ENCODE measurements at places on chromosomes 5 and 9.

- no peak for DNase-seq
- no peak overlapping the region for H3K4me3 ChIP-seq
- peaks cover 42% of the 10 kb centered on the region for H3K27me3 ChIP-seq
- no peaks in the 10 kb centered on the region for H3K36me3 ChIP-seq
- H3K4me1 ChIP-seq, result no peaks in the 10 kb centered on the region
Measured at GRCh38 chr5:136799806-136800372, 434.5 kb upstream of the TRPC7 start.

- H3K4me3 ChIP-seq, result no peak overlapping the region
- H3K27me3 ChIP-seq, result no peaks in the 10 kb centered on the region
- DNase-seq, result no peak
- no peak overlapping the region for H3K27ac ChIP-seq
Measured at GRCh38 chr5:31846934-31847333, 208.0 kb downstream of the PDZD2 start.

DNA sequence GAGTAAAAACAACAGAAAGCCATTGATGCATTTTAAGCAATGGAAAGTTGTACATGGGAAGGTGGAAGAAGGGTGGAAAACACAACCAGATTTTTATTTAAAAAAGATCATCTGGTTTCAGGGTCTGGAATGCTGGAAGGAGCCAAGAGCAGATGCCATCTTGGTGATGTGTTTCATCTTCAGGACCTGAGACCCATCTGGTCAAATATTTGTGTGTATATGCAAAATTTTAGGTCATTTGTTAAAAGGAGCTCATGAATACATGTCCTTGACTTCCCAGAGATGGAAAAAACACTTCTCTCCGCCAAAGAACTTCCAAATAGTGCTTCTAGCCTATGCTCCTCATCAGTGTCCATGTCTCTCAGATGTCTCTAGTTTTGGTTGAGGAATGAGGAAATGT is 110.6 kb upstream of the GDNF start:
- H3K27me3 ChIP-seq, result no peaks in the 10 kb centered on the region
- DNase-seq, result no peak
- H3K4me3 ChIP-seq, result no peak overlapping the region
- H3K27ac ChIP-seq, result no peak overlapping the region
- no peaks in the 10 kb centered on the region for H3K4me1 ChIP-seq

DNA sequence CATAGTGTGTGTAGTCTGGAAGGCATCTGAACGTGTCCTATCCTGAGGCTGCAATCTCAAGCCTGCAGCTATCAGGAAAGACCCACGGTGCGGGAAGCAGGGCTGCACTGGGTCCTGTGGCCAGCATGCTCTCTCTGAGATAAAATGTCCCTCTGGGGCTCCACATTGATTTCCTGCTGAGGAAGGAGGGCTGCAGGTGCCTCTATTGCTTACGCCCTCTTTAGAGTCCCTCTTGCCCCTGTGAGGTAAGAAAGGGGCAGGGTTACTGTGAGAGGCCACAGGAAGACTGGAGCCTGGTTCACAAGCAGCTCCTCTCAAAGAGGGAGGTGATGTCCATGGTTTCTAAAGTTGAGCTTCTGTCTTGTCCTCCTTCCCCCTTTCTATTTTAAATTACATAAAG is 299.9 kb upstream of the RFX3 start:
- H3K27me3 ChIP-seq, result no peaks in the 10 kb centered on the region
- H3K27ac ChIP-seq, result no peak overlapping the region
- no peak overlapping the region for H3K4me3 ChIP-seq

GRCh38 chr5:17259630-17260257 is 42.3 kb downstream of the BASP1 start:
- peaks cover 46% of the 10 kb centered on the region for H3K4me1 ChIP-seq
- H3K36me3 ChIP-seq, result peaks cover 69% of the 10 kb centered on the region
- peak overlapping the region; percentile 47 for H3K27ac ChIP-seq
- no peak overlapping the region for H3K4me3 ChIP-seq

GRCh38 chr9:72982146-72982799 is 29.4 kb upstream of the ALDH1A1 start:
- peaks cover 45% of the 10 kb centered on the region for H3K4me1 ChIP-seq
- no peaks in the 10 kb centered on the region for H3K27me3 ChIP-seq
- no peak overlapping the region for H3K27ac ChIP-seq
- DNase-seq, result no peak
- no peak overlapping the region for H3K4me3 ChIP-seq

- H3K36me3 ChIP-seq, result no peaks in the 10 kb centered on the region
- peaks cover 11% of the 10 kb centered on the region for H3K4me1 ChIP-seq
- no peak overlapping the region for H3K27ac ChIP-seq
- H3K27me3 ChIP-seq, result peaks cover 12% of the 10 kb centered on the region
- H3K4me3 ChIP-seq, result no peak overlapping the region
Measured at GRCh38 chr5:74945561-74946165, 79.5 kb upstream of the FAM169A start.

- no peak overlapping the region for H3K4me3 ChIP-seq
- no peaks in the 10 kb centered on the region for H3K36me3 ChIP-seq
- no peak for DNase-seq
Measured at GRCh38 chr5:180690562-180690961, 41.2 kb upstream of the FLT4 start.

- no peaks in the 10 kb centered on the region for H3K27me3 ChIP-seq
- no peaks in the 10 kb centered on the region for H3K4me1 ChIP-seq
Measured at GRCh38 chr9:96556701-96557461, 62.8 kb downstream of the CDC14B start.

DNA sequence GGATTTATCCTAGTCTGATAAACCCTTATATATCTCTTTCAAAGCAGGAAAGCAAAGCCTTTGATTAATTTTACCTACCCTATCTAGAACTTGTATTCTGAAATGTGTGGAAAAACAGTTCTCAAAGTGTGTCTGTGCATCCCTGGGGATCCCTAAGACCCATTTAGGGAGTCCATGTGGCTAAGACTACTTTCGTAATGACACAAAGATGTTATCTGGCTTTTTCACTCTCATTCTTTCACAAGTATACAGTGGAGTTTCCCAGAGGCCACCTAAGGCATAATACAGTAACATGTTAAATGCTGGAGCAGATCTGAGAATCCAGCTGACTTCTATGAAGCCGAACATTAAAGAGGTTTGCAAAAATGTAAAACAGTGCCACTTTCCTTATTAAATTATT is 54.3 kb upstream of the TNFSF15 start:
- no peak overlapping the region for H3K27ac ChIP-seq
- no peaks in the 10 kb centered on the region for H3K27me3 ChIP-seq
- H3K4me1 ChIP-seq, result no peaks in the 10 kb centered on the region
- no peaks in the 10 kb centered on the region for H3K36me3 ChIP-seq

GRCh38 chr5:90173299-90174030 is 236.1 kb downstream of the CETN3 start:
- H3K27ac ChIP-seq, result no peak overlapping the region
- H3K36me3 ChIP-seq, result no peaks in the 10 kb centered on the region
- no peak for DNase-seq
- H3K4me3 ChIP-seq, result no peak overlapping the region
- no peaks in the 10 kb centered on the region for H3K27me3 ChIP-seq
- peaks cover 9% of the 10 kb centered on the region for H3K4me1 ChIP-seq

DNA sequence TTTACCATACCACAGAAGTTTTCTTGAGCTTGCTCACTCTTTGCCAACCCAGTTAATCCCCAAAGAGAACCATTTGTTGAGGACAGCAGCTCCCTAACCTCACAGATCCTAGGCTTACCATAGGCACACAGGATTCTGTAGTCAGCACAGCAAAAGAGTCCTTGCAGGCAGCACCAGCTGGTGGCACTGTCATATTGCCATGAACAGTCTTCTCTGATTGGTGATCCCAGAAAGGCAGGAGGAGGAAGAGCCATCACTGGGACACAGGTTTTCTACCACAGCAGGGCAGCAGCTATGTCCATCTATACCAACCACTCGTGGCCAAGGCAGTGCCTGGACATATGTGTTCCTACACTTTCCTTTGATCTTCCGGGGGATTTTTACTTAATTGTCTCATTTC is 297.1 kb upstream of the CD180 start:
- no peaks in the 10 kb centered on the region for H3K4me1 ChIP-seq
- peak; percentile 72 for DNase-seq
- H3K27me3 ChIP-seq, result no peaks in the 10 kb centered on the region
- no peaks in the 10 kb centered on the region for H3K36me3 ChIP-seq

DNA sequence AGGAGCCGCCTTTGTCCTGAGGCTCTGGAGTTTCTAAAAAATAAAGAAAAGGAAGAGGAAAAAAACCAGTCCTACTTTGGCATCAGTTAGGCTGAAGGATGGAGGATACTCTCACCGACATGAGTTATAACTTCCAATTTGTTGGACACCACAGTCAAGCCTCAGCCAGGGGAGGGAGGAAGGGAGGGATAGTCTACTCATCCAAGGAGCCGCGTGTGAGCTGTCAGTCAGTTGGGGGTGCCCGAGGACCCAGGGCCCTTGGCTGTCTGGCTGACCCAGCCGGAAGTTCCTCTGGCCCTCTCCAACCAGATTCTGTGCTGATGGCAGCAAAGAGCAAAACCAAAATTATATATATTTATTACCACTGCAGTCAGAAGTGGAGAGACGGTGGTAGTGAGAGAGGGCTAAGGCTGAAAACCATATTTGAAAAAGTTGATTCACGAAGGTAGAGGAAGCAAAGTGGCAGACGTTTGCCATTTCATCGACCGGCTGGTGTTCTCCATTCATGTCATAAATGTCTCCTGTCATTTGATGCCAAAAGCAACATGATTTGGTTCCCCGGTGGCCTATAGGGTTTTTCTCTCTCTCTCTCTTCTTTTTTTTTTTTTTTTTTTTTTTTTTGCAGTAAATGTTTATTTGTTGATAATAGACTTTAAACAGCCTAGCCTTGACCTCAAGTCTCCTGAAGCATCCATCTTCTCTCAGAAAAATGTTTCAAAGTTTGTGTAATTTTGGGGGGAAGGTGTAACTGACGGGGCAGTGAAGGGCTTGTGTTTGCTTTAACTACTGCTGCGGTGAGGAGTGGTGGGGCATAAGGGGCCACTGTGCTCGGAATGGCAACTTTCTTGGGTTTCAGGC is 7.6 kb downstream of the LMX1B start:
- peaks cover 10% of the 10 kb centered on the region for H3K4me1 ChIP-seq
- H3K4me3 ChIP-seq, result no peak overlapping the region
- no peak for DNase-seq
- no peak overlapping the region for H3K27ac ChIP-seq
- H3K36me3 ChIP-seq, result no peaks in the 10 kb centered on the region

DNA sequence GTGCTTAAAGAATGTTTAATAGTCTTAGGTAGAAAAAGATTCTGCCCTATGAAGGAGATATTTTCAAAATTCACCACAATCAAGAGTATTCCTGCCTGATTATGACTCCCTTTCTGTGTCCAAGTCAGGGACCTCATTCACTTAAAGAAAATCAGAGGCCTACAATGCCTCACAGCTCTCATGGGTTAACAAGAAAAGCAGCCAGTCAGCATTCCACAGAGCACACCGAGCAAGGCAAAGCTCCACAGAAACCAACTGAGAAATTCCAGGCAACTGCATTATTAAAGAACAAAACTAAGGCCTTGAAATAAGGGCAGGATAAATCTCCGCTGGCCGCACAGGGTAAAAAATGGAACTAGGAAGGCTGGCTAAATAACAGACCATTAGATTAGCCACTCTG is 161.1 kb downstream of the TARS1 start:
- H3K4me3 ChIP-seq, result no peak overlapping the region
- H3K4me1 ChIP-seq, result no peaks in the 10 kb centered on the region
- no peak for DNase-seq
- H3K27ac ChIP-seq, result no peak overlapping the region

GRCh38 chr9:116992865-116993264 is 305.8 kb downstream of the TRIM32 start:
- H3K27me3 ChIP-seq, result peaks cover 4% of the 10 kb centered on the region
- no peak for DNase-seq
- no peaks in the 10 kb centered on the region for H3K36me3 ChIP-seq
- no peak overlapping the region for H3K4me3 ChIP-seq

GRCh38 chr5:146726020-146726419 is 152.5 kb downstream of the PPP2R2B start:
- H3K27me3 ChIP-seq, result peaks cover 12% of the 10 kb centered on the region
- no peaks in the 10 kb centered on the region for H3K36me3 ChIP-seq
- no peaks in the 10 kb centered on the region for H3K4me1 ChIP-seq
- no peak overlapping the region for H3K4me3 ChIP-seq

- H3K36me3 ChIP-seq, result no peaks in the 10 kb centered on the region
- H3K27ac ChIP-seq, result no peak overlapping the region
- H3K27me3 ChIP-seq, result no peaks in the 10 kb centered on the region
- no peak overlapping the region for H3K4me3 ChIP-seq
Measured at GRCh38 chr5:3891113-3891512, 295.5 kb downstream of the IRX1 start.

Data from A673 (cell line).